Left lung (tissue), 14 donors: ENCODE measurements at places on chromosomes 2 and 18. TPM values are rescaled to one million over a fixed set of nuclear protein-coding genes. Genes with fewer than 3 reads are reported as not detected.
A peak's percentile ranks its signal among the peaks of the same experiment; 100 is the strongest.

DNA sequence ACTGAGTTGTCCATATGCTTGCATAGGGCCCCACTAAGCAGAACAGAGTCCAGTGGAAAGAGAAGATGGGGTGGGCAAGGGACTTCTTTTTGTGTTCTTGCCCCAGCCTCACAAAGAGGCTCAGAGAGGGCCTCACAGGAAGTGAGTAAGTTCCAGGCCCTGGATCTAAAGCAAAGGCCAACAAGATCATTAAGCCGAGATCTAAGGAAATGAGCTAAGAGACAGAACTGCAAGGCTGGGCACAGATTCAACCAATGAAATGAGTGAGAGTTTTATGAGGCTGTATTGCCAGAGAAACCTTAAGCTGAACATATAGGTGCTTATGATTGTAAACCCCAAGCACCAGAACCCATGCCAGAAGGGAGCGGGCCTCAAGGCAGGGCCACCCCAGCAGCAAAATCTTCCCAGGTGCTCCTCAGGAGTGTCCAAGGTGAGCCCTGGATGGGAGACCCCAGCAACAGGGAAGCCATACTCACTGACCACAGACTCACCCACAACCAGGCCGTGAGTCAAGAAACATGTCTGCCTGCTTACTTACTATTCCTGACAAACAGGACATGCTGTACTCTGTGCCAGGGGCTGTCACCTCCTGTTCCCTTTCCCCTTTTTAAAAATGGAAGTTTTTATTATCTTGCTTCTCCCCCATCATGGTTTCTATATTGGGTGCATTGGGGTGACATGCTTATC lies 40.2 kb downstream of the SLC14A1 start:
- DNase-seq: no peak
- no peaks in the 10 kb centered on the region for H3K27me3 ChIP-seq
- no peak overlapping the region for H3K4me3 ChIP-seq
- H3K27ac ChIP-seq: no peak overlapping the region
- no peaks in the 10 kb centered on the region for H3K36me3 ChIP-seq

DNA sequence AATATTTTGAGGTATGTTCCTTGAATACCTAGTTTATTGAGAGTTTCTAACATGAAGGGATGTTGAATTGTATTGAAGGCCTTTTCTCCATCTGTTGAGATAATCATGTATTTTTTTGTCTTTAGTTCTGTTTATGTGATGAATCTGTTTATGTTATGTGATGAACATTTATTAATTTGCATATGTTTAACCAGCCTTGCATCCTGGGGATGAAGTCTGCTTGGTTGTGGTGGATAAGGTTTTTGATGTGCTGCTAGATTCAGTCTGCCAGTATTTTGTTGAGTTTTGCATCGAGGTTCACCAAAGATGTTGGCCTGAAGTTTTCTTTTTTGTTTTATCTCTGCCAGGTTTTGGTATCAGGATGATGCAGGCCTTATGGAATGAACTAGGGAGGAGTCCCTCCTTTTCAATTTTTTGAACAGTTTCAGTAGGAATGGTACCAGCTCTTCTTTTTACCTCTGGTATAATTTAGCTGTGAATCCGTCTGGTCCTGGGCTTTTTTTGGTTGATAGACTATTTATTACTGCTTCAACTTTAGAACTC lies 71.9 kb downstream of the EPC2 start:
- no peak for DNase-seq
- no peaks in the 10 kb centered on the region for H3K27me3 ChIP-seq
- H3K27ac ChIP-seq: no peak overlapping the region
- H3K4me1 ChIP-seq: peaks cover 21% of the 10 kb centered on the region
- H3K4me3 ChIP-seq: no peak overlapping the region
- peaks cover 9% of the 10 kb centered on the region for H3K36me3 ChIP-seq

DNA sequence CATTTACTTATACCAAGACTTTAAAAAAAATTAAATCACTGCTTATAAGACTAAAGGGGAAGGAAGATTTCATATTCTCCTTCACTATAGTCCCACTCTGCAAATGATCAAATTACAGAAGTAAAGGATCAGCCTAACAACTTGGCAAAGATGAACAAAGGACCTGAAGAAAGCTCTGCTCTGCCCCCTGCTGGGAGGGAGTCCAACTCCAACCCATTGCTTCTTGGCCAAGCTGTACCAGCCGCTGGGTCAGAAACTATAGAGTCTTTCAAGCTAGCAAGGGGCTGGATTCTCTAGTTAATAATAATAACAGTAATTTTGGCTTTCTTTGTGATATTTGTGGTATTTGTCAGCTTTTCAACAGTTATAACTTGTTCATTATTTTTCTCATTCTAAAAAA lies 927.0 kb upstream of the CRIM1 start:
- no peak overlapping the region for H3K4me3 ChIP-seq
- H3K4me1 ChIP-seq: no peaks in the 10 kb centered on the region
- DNase-seq: no peak
- H3K27me3 ChIP-seq: no peaks in the 10 kb centered on the region
- no peak overlapping the region for H3K27ac ChIP-seq
- H3K36me3 ChIP-seq: no peaks in the 10 kb centered on the region

- H3K36me3 ChIP-seq: no peaks in the 10 kb centered on the region
- no peak overlapping the region for H3K4me3 ChIP-seq
- no peak overlapping the region for H3K27ac ChIP-seq
- no peaks in the 10 kb centered on the region for H3K27me3 ChIP-seq
- peaks cover 14% of the 10 kb centered on the region for H3K4me1 ChIP-seq
Measured at GRCh38 chr2:37869771-37870170, 55.3 kb upstream of the RMDN2 start.

- no peak for DNase-seq
- no peaks in the 10 kb centered on the region for H3K27me3 ChIP-seq
- no peaks in the 10 kb centered on the region for H3K36me3 ChIP-seq
- H3K27ac ChIP-seq: no peak overlapping the region
Measured at GRCh38 chr2:888211-888801, 62.3 kb upstream of the SNTG2 start.

DNA sequence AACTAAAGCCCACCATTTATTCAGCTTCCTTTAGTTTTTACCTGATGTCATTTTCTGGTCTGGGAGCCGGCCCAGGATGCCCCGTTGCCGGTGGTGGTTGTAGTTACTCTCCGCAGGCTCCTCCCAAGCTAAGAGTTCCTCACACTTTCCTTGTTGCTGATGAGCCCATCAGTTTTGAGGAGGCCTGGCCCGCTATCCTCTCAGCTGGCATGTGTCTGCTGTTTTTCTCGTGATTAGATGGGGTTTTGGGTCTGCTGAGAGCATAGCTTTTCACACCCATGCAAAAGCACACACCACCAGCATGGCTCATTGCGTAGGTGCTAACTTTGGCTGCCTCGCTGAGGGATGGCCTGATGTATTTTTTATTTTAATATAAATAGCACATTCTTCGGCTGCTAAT lies 72.1 kb downstream of the PSMG2 start:
- H3K36me3 ChIP-seq: no peaks in the 10 kb centered on the region
- no peak for DNase-seq
- no peak overlapping the region for H3K4me3 ChIP-seq
- H3K27me3 ChIP-seq: no peaks in the 10 kb centered on the region

DNA sequence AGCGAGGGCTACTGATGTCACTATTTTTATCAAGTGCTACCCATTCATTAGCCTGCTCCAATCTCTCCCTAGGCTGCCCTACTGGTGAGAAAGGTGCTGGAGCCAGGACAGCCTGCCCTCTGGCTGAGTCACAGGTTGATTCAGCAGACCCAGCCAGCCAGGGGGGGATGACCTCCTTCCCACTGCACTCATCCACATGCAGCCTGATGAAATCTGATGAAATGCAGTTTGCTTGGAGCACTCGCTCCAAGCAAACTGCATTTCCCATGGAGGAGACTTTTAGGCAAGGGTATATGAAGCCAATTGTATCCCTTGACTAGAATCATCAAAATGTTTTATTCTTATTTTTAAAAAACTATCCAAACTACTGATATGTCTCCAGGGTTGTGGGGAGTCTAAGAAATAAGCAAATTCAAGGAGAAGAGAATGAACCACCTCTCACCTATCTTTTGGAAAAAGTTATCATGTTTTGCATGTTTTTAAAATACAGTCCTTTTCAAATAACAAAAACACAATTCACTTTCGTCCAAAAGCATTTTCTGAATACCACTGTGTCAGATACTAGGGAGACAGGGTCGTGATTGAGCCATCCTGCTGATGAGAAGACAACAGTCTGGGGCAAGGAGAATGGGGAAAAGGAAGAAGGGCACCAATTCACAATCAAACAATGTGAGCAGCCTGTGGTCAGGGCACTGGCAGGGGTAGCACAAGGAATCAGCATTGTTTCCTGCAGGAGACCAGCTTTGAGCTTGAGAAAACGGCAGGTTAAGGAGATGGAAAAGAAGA lies 128.3 kb downstream of the AFF3 start:
- no peaks in the 10 kb centered on the region for H3K27me3 ChIP-seq
- peak; percentile 42 for DNase-seq
- H3K4me3 ChIP-seq: no peak overlapping the region
- no peak overlapping the region for H3K27ac ChIP-seq

DNA sequence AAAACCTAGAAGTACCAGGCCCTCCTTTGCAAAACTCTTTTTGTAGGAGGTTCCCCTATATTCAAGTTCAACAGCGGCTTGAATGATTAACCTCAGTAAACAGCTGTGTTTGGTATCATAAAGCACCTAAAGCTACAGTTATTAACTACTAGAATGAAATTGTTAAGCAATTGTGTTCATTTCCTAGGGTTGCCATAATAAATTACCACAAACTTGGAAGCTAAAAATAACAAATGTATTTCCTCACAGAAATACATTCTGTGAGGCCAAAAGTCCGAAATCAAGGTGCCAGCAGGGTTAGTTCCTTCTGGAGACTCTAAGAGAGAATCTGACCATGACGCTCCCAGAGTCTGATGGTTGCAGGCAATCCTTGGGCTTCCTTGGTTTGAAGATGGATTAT lies 202.1 kb upstream of the ACVR2A start:
- no peaks in the 10 kb centered on the region for H3K4me1 ChIP-seq
- no peak overlapping the region for H3K4me3 ChIP-seq
- no peaks in the 10 kb centered on the region for H3K27me3 ChIP-seq
- DNase-seq: no peak
- no peaks in the 10 kb centered on the region for H3K36me3 ChIP-seq

DNA sequence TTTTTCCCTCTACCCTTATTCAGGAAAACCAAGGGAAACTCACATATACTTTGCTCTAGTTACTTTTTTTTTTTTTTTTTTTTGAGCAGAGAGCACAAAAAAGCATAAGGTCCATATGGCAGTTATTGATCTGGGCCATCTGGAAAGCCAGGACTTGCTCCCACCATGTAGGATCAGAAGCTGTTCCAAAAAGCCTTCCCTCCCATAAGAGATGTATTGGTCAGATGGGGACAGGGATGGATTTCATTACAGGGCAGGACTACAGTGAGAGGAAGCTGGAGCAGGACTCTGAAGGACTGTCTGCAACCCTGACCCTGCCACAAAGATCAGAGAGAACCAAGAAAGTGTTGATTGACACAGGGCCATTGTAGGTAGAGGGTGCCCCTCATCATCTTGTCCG lies 57.3 kb downstream of the NRP2 start:
- H3K4me1 ChIP-seq: no peaks in the 10 kb centered on the region
- no peak overlapping the region for H3K4me3 ChIP-seq
- peaks cover 78% of the 10 kb centered on the region for H3K36me3 ChIP-seq

DNA sequence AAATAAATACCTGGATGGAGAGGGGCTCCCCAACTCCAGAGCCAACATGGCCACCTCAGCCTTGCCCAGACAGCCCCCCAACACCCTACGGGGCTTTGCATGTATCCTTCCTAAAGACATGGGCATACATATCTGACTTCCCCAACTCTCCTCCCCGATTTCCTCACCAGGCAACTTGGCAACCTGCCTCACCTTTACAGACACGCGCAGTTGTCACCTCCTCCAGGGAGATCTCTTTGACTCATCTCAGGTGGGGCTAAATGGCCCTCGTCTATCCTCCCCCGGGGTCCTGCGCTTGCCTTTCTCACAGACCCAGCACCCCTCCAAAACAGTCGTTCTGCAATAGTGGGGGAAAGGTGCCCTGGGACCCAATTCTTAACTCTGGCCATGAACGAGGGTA lies 10.6 kb upstream of the BIN1 start:
- no peak for DNase-seq
- no peaks in the 10 kb centered on the region for H3K4me1 ChIP-seq
- no peak overlapping the region for H3K4me3 ChIP-seq
- no peaks in the 10 kb centered on the region for H3K27me3 ChIP-seq

DNA sequence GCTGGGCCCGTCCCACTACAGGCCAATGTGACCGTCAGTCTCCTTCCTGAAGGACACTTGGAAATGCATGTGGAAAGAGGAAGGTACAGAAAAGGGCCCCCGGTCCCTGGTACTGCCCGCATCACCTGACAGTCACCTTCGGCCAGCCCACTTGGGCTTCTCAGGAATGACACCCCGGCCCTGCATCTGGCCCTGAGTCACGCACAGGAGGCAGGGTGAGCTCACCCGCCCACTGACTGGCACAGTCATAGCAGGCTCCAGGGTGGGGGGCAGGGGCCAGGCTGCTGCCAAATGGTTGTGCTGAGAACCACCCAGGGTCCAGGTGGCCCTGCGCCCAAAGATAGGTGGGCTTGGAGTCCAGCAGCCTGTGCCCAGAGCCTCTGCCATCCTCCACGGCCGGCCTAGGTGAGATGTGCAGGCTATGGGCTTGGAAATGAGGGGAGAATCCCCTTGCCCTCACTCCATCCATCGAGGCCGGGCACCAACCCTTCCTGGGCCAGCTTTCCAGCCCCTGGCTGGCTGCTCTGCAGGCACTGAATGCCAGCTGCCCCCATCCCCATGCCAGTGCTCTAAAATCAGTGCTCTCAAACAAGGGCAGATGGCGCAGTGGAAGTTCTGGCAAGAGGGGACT lies 14.1 kb downstream of the EMX1 start:
- H3K4me3 ChIP-seq: no peak overlapping the region
- no peak overlapping the region for H3K27ac ChIP-seq
- peaks cover 78% of the 10 kb centered on the region for H3K27me3 ChIP-seq

DNA sequence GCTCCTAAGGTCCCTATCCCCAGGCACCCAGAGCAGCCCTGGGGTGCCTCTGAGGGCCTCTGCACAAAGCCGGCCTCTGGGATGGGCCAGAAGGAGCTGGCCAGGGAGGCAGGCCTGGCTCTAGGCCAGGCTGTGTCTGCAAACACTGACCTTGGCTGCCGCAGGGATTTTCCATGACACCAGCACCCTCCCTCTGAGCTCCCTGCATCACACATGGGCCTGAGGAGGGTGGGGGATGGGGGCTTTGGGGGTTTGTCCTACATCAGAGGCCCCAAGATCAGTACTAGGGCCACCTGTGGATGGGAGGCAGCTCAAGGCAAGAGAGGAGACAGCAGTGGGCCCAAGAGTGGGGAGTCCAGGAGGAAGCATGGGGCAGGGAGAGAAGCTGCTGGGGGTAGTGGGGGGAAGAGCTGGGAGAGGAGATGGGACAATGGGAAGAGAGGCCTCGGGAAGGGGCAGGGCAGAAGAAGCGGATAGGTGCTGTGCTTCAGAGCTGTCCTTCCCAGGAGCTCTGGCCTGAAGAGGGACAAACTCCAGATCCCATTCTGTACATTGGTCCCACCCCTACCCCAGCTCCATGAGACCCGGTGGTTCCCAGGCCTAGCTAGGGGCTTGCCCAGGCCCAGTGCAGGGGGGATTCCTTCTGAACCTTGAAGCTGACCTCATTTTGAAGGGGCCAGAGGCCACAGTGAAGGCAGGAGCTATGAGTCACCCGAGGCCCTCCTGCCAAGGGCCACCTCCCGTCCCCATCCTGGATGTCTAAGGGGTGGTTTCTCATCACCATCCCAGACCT lies 28.0 kb downstream of the KCNK3 start:
- no peak overlapping the region for H3K4me3 ChIP-seq
- no peak for DNase-seq
- H3K27ac ChIP-seq: peak overlapping the region; percentile 58
- H3K4me1 ChIP-seq: peaks cover 47% of the 10 kb centered on the region

- H3K27me3 ChIP-seq: peaks cover 98% of the 10 kb centered on the region
- no peak overlapping the region for H3K4me3 ChIP-seq
- no peaks in the 10 kb centered on the region for H3K36me3 ChIP-seq
- peaks cover 9% of the 10 kb centered on the region for H3K4me1 ChIP-seq
- no peak for DNase-seq
Measured at GRCh38 chr2:218863021-218863520, 3.5 kb downstream of the WNT6 start.

The KCTD1 gene
- polyA plus RNA-seq: 18.9 TPM

The IL36B gene
- polyA plus RNA-seq: not detected

The ZNF532 gene
- 151 TPM for polyA plus RNA-seq
